Activated naive CD8-positive, alpha-beta T cell treated with anti-CD3 and anti-CD28 coated beads for 36 hours (primary cell): ENCODE measurements at places on chromosomes 3 and 15. TPM values are rescaled to one million over a fixed set of nuclear protein-coding genes. Genes with fewer than 3 reads are reported as not detected.

DNA sequence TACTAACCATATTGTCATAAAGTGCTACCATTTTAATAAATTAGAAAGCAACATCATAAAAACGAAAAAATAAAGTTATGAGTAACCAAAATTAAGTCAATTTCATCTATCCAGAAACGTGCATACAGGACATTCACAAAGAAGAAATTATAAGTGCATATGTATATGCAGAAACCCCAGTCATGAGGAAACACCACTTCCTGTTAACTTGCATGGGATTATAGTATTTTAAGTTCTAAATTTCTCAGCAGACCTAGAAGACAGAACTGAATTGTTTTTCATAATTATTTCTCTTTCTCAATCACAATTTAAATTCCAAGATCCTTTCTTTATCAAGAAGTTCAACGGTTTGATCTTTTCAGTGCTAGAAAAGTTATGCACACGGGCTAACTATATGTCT, 1.4 kb upstream of the KBTBD8 start:
- no peak for DNase-seq
- no peak overlapping the region for H3K27ac ChIP-seq
- peaks cover 17% of the 10 kb centered on the region for H3K4me1 ChIP-seq
- peaks cover 38% of the 10 kb centered on the region for H3K27me3 ChIP-seq

The XIRP1 gene
- 0.66 TPM for total RNA-seq

The PLD1 gene
- 0.18 TPM for total RNA-seq

GRCh38 chr3:172209333-172210321, 170.2 kb downstream of the FNDC3B start:
- no peak overlapping the region for H3K4me3 ChIP-seq
- no peaks in the 10 kb centered on the region for H3K27me3 ChIP-seq
- no peak for DNase-seq
- H3K4me1 ChIP-seq = peaks cover 9% of the 10 kb centered on the region
- H3K36me3 ChIP-seq = peaks cover 18% of the 10 kb centered on the region
- H3K27ac ChIP-seq = no peak overlapping the region

DNA sequence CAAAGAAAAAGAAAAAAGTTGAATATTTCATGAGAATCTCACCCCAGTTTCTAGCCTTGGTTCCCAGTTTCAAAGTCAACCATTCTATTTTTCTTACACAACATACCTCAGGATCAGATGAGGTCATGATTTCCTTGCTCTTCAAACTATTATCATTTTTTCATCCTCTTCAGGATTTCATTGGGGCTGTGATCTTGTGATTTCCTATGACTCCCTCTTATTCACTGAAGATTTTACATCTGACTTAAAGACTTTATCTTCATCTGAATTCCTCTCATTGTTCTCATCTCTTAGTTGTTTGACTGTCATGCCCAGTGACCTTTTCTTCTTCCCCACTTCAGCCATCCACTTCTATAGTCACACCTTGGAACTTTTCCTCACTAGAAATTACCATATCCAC, 3.1 kb upstream of the C3orf33 start:
- H3K4me1 ChIP-seq = no peaks in the 10 kb centered on the region
- no peak for DNase-seq
- no peaks in the 10 kb centered on the region for H3K27me3 ChIP-seq
- H3K27ac ChIP-seq = no peak overlapping the region

DNA sequence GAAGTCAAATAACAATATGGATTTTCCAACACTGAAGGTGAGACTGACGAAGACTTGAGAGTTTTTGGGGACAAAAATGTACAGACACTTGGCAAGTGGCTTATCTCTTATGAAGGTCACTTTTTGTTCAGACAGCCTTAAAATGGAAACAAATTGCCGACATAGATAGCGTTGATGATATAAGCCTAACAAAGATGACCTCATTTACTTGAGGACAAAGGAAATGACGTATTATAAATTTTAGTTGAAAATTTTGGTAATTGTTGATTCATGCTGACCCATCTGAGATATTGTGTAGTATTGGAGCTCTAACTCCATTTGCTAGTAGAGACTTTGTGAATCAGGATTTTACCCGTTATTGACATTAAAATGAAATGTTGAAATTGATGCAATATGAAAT, 168.3 kb downstream of the SPATA16 start:
- no peaks in the 10 kb centered on the region for H3K36me3 ChIP-seq
- H3K27ac ChIP-seq = no peak overlapping the region
- H3K4me1 ChIP-seq = no peaks in the 10 kb centered on the region
- H3K4me3 ChIP-seq = no peak overlapping the region
- no peak for DNase-seq
- no peaks in the 10 kb centered on the region for H3K27me3 ChIP-seq

The GOLGA8G gene
- not detected for total RNA-seq

DNA sequence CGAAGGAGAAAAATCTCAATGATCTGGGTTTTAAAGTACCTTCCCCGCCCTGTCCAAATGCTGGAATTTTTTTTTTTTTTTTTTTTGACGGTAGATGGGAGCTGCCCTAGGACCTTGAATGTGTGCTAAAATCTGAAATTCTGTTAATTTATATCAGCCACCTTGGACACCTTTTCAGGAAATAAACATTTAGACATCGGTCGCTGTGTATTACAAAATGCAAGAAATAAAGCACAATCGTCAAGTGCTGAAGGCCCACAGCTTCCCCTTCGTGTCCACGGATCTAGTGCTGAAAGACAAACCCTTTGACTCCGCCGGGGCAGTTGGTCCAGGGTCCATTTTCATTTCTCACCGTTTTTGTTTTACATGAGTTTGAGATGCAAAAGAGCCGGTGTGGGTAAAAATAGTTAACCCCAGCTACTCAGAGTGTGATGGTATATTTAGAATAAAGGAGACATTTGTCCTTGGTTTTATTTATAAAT, 90.2 kb upstream of the CHD2 start:
- peaks cover 44% of the 10 kb centered on the region for H3K4me1 ChIP-seq
- DNase-seq = peak; percentile 31
- no peaks in the 10 kb centered on the region for H3K27me3 ChIP-seq
- H3K27ac ChIP-seq = peak overlapping the region; percentile 99

The FBXO40 gene
- total RNA-seq = not detected

- H3K4me3 ChIP-seq = no peak overlapping the region
- H3K27ac ChIP-seq = no peak overlapping the region
- no peak for DNase-seq
Measured at GRCh38 chr3:40035177-40035576, 225.8 kb downstream of the MYRIP start.

The TLR9 gene
- total RNA-seq = 0.85 TPM

DNA sequence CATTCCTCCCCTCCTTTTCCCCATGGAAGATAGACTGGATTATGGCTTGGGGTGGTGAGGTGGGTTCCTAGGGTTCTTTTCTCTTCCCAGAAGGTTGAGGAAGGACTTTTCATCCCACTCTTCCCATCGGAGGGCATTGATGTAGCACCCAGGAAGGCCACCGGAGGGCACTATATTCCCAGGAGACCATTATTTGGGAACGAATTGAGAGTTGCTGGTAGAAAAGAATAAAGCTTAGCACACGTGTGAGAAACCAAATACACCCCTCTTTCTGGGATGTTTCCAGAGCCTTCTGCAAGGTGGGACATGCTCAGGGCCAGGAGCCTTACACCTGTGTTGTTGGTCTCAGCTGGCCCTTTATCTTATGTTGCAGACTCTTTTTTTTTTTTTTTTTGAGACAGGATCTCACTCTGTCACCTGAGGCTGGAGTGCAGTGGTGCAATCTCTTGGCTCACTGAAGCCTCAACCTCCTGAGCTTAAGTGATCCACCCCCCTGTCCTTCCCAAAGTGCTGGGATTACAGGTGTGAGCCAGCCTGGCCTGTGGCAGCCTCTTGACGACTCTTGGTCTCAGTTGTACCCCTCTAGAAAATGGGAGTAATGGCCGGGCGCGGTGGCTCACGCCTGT, 6.3 kb upstream of the CDC25A start:
- H3K27ac ChIP-seq = no peak overlapping the region
- H3K4me1 ChIP-seq = peaks cover 2% of the 10 kb centered on the region
- peak; percentile 16 for DNase-seq
- no peak overlapping the region for H3K4me3 ChIP-seq

DNA sequence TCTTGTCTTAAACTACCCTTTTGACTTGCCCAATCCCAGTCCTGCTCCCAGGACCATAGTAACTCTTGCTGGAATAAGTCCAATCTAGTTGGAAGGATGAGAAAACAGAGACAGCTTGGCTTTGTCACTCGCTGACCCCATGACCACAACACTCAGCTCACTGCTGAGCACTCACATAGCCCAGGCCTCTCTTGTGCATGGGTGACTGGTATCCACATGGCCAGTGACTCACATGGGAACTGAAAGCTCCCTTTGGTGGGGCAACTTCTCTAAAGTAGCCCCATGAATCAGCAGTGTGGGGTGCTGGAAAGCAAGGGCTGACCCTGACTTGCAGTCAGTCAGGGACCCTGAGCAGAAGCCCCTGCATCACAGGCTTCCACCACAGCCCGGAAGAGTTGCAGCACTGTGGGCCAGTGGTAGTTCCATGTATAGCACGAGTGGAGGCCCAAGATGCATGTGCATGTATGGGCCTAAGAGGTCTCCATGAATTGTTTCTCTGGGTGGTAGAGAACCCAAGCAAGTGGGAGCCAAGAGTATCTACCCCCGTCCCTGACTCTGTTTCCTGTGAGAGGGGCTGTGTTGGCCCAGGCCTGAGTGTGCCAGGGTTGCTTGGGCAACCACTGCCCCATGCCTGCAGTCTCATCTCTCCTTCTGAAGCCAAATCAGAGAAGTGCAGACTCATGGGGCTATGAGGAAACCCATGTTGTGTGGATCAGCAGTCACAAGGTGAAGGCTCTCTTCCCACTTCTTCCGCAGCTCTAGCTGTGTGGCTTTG, 62.1 kb upstream of the XCR1 start:
- H3K27ac ChIP-seq = no peak overlapping the region
- no peaks in the 10 kb centered on the region for H3K36me3 ChIP-seq
- H3K27me3 ChIP-seq = peaks cover 14% of the 10 kb centered on the region
- peak; percentile 24 for DNase-seq
- H3K4me1 ChIP-seq = peaks cover 12% of the 10 kb centered on the region

The SLC24A5 gene
- total RNA-seq = not detected

The STX19 gene
- not detected for total RNA-seq

GRCh38 chr15:80558631-80559319, 136.3 kb upstream of the ABHD17C start:
- H3K4me3 ChIP-seq = no peak overlapping the region
- no peak overlapping the region for H3K27ac ChIP-seq
- DNase-seq = no peak

- no peaks in the 10 kb centered on the region for H3K4me1 ChIP-seq
- H3K36me3 ChIP-seq = no peaks in the 10 kb centered on the region
- no peak overlapping the region for H3K4me3 ChIP-seq
- no peak for DNase-seq
- H3K27ac ChIP-seq = no peak overlapping the region
Measured at GRCh38 chr15:57551715-57552677, 39.7 kb upstream of the MYZAP start.

DNA sequence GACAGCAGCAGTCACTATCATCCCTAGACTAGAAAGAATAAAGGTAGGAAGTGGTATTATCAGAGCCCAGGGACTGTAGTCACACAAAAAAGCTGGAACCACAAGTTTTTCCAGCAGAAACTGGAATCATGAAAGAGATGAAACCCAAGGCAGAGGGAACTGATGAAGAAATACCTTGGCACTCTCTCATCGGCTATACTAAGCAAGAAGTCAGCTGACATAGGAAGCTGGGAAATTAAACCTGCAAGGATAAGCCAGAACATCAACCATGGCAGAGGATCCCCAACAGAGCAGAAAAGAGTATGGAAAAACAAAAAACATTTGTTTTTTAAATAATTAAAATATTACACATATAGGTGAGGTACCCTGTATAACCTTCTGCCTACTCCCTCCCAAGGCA, 86.5 kb downstream of the AQR start:
- H3K36me3 ChIP-seq = peaks cover 45% of the 10 kb centered on the region
- no peaks in the 10 kb centered on the region for H3K27me3 ChIP-seq
- DNase-seq = no peak

GRCh38 chr15:80070840-80071239, 11.4 kb downstream of the ZFAND6 start:
- H3K4me3 ChIP-seq = no peak overlapping the region
- H3K27me3 ChIP-seq = no peaks in the 10 kb centered on the region
- peaks cover 62% of the 10 kb centered on the region for H3K4me1 ChIP-seq
- H3K36me3 ChIP-seq = peaks cover 3% of the 10 kb centered on the region

DNA sequence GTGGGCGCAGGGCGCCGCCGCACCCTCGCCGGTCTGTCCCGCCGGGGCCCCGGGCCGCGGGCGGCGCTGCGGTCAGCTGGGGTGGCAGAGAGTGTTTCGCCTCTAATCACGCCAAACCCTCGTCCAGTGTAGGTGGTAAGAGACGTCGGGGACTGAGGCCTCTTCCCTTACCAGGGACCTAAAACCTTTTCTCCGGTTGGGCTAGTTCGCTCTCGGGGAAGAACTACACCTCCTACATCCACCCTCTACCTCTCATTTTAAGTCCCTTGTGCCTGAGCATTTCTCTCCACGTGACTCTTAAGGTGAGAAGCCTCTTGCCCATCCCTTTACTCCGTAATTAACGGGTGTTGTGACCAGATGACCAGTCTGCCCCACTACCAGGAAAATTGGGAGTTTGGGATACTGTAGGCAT, 520 bp downstream of the TMEM42 start:
- no peak for DNase-seq
- H3K4me1 ChIP-seq = peaks cover 37% of the 10 kb centered on the region
- peak overlapping the region; percentile 81 for H3K27ac ChIP-seq
- H3K36me3 ChIP-seq = peaks cover 37% of the 10 kb centered on the region
- H3K4me3 ChIP-seq = peak overlapping the region; percentile 82

The ZNF770 gene
- total RNA-seq = 73.2 TPM

The CFAP100 gene
- not detected for total RNA-seq

The ISLR gene
- not detected for total RNA-seq

The ITGA11 gene
- total RNA-seq = 1.8 TPM

GRCh38 chr3:121834157-121834670, 646 bp downstream of the IQCB1 start:
- peaks cover 37% of the 10 kb centered on the region for H3K36me3 ChIP-seq
- peaks cover 38% of the 10 kb centered on the region for H3K4me1 ChIP-seq
- peak overlapping the region; percentile 89 for H3K27ac ChIP-seq
- H3K4me3 ChIP-seq = peak overlapping the region; percentile 91
- no peaks in the 10 kb centered on the region for H3K27me3 ChIP-seq

DNA sequence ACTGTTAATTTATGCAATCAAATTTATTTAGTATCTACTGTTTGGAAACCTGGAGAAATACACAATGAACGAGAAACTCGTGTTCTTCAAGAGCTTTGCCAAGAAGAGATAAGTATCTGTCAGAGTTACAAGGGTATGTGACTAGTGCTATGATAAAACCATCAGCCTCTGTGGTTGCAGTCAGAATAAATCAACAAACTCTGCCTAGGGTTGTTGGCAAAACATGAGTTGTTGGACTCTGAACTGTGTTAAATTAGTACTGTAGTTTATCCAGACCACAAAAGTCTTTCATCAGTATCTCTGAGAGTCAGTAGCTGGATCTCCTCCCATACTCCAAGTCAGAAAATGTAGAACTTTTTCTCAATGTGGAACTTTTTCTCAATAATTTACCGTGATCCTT, 918.4 kb downstream of the NAALADL2 start:
- no peak overlapping the region for H3K4me3 ChIP-seq
- no peak overlapping the region for H3K27ac ChIP-seq
- DNase-seq = no peak
- no peaks in the 10 kb centered on the region for H3K36me3 ChIP-seq
- H3K4me1 ChIP-seq = no peaks in the 10 kb centered on the region
